ENCODE measurements at places on chromosomes 13 and 19. TPM values are rescaled to one million over a fixed set of nuclear protein-coding genes. Genes with fewer than 3 reads are reported as not detected.

The CGB7 gene
- total RNA-seq: 0.43 TPM

The EXOC3L2 gene
- total RNA-seq: 0.34 TPM

The KRTDAP gene
- not detected for total RNA-seq

The TLE5 gene
- 529 TPM for total RNA-seq

The EML2 gene
- total RNA-seq: 4.4 TPM

The MBD3L3 gene
- not detected for total RNA-seq

The SIGLEC9 gene
- total RNA-seq: 0.43 TPM

The RGL3 gene
- 4.8 TPM for total RNA-seq

The MEIS3 gene
- 31.9 TPM for total RNA-seq

The NBEA gene
- 2.5 TPM for total RNA-seq

The PNMA8C gene
- not detected for total RNA-seq

The GZMM gene
- not detected for total RNA-seq

The ATP12A gene
- 0.03 TPM for total RNA-seq

The MIR17HG gene
- total RNA-seq: 3.7 TPM

The EFNB2 gene
- total RNA-seq: 8.1 TPM

The IL4I1 gene
- total RNA-seq: 6.4 TPM

The NPHS1 gene
- not detected for total RNA-seq

The LHFPL6 gene
- 12.6 TPM for total RNA-seq

The SIGLEC5 gene
- total RNA-seq: not detected

The AMER2 gene
- total RNA-seq: not detected

The ZNF256 gene
- 3.1 TPM for total RNA-seq

The ZNF99 gene
- not detected for total RNA-seq

The FBXO17 gene
- total RNA-seq: 15.1 TPM

The CYP4F2 gene
- not detected for total RNA-seq

The FLT3LG gene
- total RNA-seq: 6.2 TPM

The ZNF579 gene
- total RNA-seq: 16.6 TPM

The HCST gene
- total RNA-seq: 0.69 TPM

The ZNF69 gene
- total RNA-seq: not detected

The N4BP2L1 gene
- total RNA-seq: 2.2 TPM

The TNFRSF19 gene
- total RNA-seq: 6.5 TPM

The ERICH4 gene
- total RNA-seq: not detected

The CLDND2 gene
- not detected for total RNA-seq

Data from A172 (cell line).